Mesendoderm (in vitro differentiated cells): ENCODE measurements at places on chromosomes 11 and 22.

GRCh38 chr22:25555586-25555985 lies 8.9 kb upstream of the GRK3 start:
- no peak for DNase-seq

DNA sequence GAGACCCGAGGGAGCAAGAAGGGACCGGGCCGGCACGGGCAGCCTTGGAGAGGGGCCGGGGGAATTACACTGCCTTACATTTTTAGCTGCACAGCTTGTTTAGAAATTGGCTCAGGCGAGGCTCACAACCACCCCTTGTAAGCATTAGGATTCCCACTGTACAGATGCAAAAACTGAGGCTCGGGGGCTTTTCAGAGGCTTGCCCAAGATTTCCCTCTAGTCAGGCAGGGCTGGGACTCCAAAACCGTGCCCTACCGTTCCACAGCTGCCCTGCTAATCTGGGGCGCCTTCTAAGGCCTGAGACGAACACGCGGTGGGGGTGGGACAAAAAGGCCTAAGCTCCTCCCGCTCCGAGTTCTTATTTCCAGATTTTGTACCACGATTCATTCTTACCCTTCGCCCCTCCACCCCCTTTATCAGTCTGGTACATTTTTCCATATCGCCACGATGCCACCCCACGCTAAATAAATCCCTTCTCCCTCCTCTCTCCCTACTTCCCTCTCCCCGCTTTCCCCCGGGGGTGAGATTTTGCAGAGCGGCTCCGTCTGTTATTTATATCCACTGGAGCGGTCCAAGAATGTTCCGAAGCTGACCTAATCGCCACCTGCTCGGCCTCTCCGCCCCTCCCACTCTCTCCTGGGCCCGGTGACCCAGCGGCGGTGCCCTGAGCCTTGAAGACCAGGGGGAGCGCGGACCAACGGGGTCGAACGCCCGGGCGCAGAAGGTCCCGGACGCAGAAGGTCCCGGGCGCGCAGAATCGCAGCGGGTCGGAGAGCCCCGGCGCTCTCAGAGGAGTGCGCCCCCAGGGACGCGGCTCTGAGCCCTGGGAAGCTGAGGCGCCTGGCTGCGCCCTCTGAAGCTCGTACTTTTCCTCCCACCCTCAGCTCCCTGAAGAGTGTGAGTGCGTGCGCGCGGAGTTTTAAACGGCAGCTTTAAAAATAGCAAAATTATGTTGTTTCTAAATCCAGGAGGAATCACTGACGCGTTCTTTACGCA lies 764 bp upstream of the PACSIN3 start:
- DNase-seq = peak; percentile 78

DNA sequence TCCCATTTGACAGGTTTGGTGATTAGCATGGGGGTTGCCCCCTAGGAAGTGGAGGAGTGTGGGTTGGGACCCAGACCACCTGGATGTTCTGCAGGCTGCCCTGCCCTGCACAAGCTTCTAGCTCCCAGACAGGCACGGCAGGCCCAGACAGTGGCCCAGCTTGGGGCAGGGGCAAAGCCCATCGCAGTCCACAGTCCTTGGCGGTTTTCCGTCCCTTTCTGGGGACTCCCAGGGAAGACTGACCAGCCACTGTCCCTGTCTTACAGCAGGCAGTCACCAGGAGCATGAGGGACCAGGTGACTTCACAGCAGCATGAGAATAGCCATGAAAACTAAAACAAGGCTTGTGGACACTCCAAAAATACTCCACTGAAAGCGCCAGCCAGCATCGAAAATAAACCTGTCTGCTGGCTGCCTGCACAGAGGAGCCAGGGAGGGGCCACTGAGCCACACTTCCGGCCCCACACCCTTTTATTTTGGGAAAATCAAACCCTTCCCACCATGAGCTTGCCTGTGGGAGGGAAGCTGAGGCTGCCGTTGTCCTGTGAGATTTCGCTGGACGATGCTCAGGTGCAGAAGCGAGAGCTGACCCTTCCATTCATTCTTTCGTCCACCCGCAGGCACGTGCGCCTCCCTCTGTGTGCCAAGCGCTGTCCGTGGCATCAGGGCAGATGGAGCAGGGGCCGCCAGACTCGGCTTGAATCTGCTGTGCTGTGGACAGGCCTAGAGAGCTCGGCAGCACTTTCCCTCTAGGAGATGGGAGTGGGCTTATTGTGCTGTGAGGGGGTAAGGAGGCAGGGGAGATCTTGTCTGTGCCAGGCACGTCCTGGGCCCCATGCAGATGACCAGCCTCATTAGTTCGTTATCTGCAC lies 28.0 kb downstream of the FADD start:
- DNase-seq = no peak

DNA sequence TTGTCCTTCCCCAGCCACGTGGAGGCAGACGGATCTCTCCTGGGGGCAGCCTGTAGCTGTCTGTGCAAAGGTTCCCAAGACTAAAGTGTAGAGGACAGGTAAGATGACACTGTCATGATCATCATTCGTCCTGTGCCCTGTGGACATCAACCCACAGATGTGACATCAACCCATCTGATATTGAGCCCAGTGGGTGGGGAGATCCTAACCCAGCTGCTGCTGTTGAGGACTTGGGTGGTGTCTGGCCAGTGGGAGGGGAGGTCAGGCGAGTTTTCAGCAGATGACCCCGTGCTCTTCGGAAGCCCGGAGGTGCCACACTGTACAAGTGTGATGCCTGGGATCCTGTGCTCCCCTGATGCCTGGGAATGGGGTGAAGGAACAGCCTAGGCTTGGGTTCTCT lies 1.2 kb upstream of the GAL start:
- no peak for DNase-seq

DNA sequence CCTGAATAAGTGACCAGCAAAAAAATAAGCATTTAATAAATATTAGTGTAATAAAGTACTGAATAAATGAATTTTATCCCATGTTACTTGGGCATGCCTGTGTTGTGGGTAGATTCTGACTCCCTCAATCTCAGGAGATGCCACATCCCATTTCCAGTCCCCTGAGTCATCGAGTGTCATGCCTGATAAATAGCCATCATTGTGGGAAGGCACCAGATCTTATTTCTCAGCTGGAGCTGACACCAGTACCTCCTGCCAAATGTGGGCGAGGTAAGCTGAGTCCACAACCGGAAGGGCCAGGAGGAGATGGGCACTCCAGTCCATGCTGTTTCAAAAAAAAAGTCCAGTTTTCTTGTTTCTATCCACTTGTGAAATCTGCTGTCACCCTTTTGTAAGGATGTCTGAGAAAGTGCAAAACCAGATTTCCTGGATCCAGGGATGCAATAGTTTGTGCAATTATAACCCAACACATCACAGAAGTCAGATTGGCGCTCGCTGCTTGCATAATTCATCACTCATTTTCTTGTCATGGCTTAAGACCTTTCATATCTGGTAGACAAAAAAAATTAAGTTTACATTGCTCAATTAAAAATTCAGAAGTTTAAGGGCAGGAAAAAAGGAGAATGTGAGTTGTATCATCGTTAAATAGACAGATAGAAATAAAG lies 311.6 kb downstream of the MIAT start:
- DNase-seq = no peak

DNA sequence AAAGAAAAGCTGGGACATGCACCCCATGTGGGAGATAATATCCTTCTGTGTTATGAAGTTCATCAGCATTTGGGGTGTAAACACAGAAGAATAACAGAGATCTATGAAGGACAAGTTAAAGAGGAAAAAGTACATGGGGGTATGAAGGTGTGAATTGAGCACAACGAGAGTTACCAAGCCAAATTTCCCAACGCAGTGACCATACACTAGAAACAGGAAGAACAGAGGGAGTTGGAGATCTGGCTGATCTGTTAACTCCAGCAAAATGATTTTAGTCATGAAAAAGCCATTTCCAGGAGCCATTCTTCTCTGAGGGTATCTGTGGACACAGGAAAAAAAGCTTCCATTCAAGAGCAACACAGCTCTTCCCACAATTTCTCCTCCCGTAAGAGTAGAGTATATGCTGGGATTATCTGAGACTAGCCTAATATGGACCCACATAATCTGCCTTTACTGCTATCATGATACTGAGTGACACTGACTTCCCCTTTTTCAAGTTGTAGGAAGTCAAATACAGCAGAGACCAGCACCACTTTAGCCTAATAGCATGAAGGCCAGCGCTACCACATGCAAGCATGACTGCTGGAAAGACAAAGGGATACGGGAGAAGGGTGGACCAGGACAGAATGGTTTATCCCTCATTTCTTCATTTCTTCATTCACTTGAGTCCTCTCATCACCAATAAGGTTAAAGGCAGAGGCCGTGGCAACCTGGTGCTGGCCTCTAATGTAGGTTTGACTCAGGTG lies 19.6 kb upstream of the OR8D2 start:
- DNase-seq = no peak

GRCh38 chr11:77590194-77590782 lies 535 bp downstream of the AQP11 start:
- peak; percentile 78 for DNase-seq

- DNase-seq = no peak
Measured at GRCh38 chr22:36580846-36581245, 51.9 kb upstream of the EIF3D start.

DNA sequence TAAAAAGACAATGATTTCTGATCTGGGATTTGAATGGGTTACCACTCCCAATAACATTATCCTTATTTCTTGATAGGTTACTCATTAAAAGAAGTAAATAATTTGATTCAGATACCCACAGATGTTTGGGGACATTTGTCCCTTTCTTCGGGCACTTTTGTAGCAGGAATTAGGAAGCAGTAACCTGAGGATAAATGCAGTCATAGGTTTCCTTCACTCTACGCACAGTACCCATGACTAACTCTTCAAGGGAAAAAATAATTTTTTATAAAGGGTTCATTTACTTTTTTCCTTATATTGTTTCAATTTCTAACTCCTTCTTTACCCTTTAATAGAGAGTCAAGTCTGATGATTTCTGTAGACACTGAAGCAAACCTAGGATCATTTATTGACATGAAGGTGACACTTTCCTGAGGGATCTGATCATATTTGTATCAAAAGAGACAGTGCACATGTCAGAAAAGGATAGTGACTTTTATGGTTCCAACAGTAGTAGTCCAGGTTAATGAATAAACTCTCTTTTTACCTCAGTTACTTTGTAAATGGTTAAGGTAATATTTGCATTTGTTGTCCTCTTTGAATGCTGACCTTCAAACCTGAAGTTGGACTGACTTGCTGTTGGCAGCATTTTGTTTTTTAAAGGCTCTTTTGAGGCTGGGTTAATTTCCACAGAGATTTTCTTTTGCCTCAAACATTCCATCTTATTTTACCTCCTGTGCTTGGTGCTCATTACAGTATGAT lies 1072.0 kb downstream of the LRRC4C start:
- DNase-seq = no peak

- peak; percentile 88 for DNase-seq
Measured at GRCh38 chr22:50584106-50585096, 1.8 kb upstream of the CHKB start.

GRCh38 chr11:69306821-69307220 lies 12.9 kb downstream of the MYEOV start:
- no peak for DNase-seq

GRCh38 chr11:6622261-6623171 lies 3.3 kb upstream of the TPP1 start:
- no peak for DNase-seq

GRCh38 chr11:66115638-66116301 lies 45.7 kb downstream of the PACS1 start:
- no peak for DNase-seq

GRCh38 chr11:91078221-91078620 lies 855.4 kb upstream of the CHORDC1 start:
- DNase-seq = no peak

GRCh38 chr11:77806415-77806814 lies 14.1 kb downstream of the RSF1 start:
- DNase-seq = no peak

DNA sequence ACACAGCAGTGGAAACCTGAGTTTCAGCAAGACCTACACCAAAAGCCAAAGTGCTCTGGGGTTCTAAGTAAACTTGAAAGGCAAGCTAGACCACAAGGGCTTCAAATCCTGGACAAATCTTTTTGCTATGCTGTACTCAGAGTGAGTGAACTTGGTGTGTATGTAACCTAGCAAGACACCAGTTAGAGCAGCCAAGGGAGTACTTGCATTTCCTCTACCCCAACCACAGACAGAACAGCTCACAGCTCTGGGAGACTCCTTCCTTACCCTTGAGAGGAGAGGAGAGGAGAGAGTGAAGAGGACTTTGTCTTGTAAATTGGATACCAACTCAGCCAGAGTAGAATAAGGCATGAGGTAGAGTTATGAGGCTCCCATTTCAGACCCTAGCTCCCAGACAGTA lies 71.4 kb downstream of the CTSC start:
- DNase-seq = no peak

GRCh38 chr22:43060183-43060582 lies 29.0 kb downstream of the TTLL1 start:
- DNase-seq = peak; percentile 65

DNA sequence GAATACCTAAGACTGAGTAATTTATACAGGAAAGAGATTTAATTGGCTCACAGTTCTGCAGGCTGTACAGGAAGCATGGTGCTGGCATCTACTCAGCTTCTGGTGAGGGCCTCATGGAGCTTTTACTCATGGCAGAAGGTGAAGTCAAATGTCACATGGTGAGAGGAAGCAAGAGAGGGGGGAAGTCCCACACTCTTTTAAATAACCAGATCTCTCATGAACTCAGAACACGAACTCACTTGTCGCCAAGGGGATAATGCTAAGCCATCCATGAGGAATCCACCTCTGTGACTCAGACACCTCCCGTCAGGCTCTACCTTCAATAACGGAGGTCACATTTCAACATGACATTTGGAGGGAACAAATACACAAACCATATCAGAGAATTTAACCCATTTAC lies 42.2 kb downstream of the BIRC2 start:
- peak; percentile 40 for DNase-seq

DNA sequence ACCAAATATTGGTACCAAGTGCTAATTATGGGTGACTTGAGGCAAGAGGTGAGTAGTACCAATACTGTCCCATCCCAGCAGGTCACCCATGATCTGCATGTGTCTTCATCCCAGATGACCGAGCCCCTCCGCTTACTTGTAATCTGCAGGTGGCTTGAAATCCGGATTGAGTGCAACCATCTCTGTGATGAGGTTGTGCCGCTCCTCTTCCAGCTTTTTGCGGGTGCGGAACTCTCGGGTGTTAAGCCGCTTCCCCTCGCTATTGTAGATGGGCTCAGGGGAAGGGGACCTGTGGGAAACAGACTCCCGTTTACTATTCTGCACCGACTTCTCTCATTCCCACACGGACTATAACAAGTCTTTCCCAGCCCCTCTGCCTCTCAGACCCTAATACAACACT lies 8.2 kb downstream of the SF1 start:
- DNase-seq = no peak

GRCh38 chr11:63985812-63986155 lies 454 bp upstream of the OTUB1 start:
- DNase-seq = no peak
